Upper lobe of left lung (tissue), 6 donors: ENCODE measurements at places on chromosomes 12 and 14. TPM values are rescaled to one million over a fixed set of nuclear protein-coding genes. Genes with fewer than 3 reads are reported as not detected.

RTL1 gene
- total RNA-seq, result not detected

FOXN4 gene
- total RNA-seq, result 0.49 TPM

ABHD12B gene
- not detected for total RNA-seq

ZNF705A gene
- not detected for total RNA-seq

RFX4 gene
- not detected for total RNA-seq

EXOC3L4 gene
- 0.30 TPM for total RNA-seq

NINJ2 gene
- 43.4 TPM for total RNA-seq
